ENCODE measurements at places on chromosomes 7 and 10.

GRCh38 chr10:14543046-14543903 lies 212.6 kb upstream of the FRMD4A start:
- DNase-seq = peak; percentile 45

DNA sequence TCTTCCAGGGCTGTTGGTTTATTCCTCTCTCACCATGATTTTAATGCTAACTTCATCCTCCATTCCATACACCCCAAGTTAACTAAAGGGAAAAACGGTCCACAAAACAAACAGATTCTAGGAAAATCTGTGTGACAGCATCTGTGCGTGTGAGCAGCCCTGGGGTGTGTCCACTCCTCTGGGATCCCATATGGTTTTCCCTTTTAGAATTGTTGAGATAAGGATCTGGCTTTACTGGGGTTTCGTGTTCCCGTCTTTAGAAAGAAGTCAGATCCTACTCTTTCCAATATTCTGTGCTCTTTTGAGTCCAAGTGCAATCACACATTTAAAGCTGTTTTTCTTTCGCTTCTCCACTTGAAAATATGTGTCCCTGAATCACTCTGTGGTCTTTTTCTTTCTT lies 257.1 kb downstream of the KLF6 start:
- DNase-seq = no peak

- no peak for DNase-seq
Observed at GRCh38 chr7:125641884-125642283, 712.3 kb upstream of the POT1 start.

DNA sequence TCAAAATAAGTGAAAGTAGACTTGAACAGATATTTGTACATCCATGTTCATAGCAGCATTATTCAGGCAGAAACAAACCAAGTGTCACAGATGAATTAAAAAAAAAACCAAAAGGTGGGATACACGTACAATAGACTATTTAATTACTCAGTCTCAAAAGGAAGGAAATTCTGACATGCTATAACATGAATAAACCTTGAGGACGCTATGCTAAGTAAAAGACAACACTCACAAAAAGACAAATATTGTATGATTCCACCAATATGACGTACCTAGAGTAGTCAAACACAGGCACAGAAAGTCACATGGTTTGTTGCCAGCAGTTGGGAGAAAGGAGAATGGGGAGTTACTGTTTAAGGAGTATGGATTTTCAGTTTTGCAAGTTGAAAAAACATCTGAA lies 18.0 kb upstream of the CFAP70 start:
- DNase-seq = no peak

DNA sequence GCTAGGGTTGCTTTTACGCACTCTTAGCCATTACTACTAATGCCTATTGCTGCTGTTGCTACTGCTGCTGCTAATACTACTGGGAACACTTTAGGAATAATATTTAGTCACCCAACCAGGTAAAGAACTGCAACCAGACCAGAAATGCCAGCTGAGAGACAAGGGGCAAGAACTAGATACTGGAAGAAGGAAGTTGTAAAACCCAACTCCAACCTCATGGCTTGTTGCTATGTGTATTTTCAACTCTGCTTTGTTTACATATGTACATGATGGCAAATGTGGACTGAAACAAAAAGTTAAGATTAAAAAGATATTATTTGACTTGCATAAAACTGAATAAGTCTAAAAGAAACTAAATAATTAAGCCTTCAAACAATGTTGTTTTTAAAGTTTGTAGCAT lies 177.7 kb downstream of the GNAT3 start:
- DNase-seq = no peak

- DNase-seq = no peak
Observed at GRCh38 chr10:128286762-128287500, 160.7 kb upstream of the MKI67 start.

DNA sequence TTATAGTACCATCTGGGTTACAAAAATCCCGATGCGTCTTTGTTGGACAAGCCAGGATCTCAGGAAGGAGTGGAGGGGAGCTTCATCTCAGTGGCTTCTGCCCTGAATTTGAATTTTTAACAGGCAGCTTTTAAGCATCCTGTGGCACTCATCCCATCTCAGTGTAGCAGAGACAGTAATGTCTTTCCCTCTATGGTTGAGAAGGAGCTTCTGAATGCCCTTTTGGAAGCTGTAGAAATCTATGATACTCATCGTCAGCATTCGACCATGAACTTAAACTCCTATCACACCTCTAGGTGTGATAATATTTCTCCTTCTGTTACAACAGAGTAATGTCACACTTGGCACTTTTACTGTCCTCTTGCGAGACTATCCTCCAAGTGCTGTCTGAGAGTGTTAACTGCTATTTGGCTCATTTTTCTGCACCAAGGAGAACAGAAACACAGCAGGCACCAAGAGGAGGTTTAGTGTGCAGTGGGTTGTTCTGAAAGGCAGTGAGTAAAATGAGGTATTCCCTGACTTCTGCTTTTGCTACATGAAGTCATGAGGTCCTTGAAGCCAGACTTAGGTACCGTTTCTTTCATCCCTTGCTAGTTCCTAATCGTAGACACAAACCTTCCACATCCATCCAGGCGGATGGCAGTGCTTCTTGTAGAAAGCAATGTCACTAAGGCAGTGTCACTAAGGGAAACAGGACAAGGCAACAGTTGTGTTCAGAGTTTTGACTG lies 177.4 kb downstream of the CELF2 start:
- no peak for DNase-seq

DNA sequence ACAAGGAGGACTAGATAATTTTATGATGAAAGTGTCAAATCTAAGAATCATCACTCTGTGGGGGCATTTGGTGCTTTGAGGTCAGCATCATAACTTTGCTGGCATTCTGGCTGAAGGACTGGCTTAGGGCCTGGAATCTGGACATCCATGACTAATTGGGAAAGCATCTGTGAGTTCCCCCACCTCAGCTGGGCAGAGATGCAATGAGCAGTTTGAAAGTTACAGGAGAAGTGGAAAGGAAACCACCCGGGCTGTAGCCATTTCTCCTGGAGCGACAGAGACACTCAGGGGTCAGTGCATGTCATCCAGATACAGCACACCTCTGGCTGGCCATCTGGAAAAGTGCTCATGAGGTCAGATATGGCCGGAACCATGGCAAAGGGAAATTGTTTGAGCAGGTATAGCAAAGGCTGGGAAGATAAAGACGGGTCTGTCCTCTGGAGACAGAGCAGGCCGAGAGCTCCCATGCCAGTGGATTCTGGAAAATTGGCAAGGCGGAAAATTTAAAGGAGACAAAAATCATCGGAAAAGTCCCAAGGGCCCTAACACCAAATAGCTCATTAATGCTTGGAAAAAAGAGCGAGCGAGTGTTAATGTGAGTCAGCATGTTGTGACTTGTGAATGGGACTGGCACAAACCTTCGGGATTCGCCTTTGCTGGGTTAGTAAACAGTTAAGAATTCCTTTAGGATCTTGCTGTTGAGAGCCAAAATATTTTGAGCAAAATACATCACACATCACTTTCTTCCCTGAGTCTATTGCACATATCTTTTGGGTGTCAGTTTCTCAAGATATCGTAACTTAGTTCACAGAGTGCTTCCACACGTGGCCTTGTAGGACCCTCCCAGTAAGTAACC lies 188.4 kb upstream of the AGK start:
- no peak for DNase-seq
